ENCODE measurements at places on chromosomes 5 and 9.
A peak's percentile ranks its signal among the peaks of the same experiment; 100 is the strongest.

- no peak for DNase-seq
These were observed 95.0 kb downstream of the ATG10 start for GRCh38 chr5:82066791-82067190.

- DNase-seq, result peak; percentile 61
These were observed 185.8 kb downstream of the CD180 start for GRCh38 chr5:67010684-67011409.

DNA sequence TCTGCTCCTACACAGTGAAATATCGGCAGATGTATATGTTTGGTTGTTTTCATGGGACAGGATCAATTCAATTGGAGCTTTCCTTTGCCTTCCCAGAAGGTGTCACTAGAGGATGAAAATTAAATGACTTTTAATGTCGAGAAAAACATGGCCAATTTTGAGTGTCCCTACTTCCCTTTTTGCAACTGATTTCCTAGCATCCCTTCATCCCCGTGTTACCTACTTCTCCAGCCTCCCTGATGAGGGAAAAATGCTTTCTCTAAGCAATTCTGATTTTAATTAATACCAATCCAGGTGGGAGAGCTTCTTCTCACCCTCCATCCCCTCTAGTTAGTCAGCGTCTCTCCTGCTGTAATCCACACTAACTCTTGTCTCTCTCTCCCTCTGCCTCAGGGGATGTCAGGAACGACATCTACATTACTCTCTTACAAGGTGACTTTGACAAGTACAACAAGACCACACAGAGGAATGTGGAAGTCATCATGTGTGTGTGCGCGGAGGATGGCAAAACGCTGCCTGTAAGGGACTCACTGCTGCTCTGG lies 64.9 kb downstream of the DOCK2 start:
- no peak for DNase-seq

- no peak for DNase-seq
These were observed 151.1 kb upstream of the APC start for GRCh38 chr5:112586596-112587062.

GRCh38 chr9:124020520-124021384 lies 9.2 kb downstream of the LHX2 start:
- no peak for DNase-seq

GRCh38 chr5:123937230-123937629 lies 425.3 kb downstream of the CSNK1G3 start:
- DNase-seq, result no peak

GRCh38 chr5:41067714-41068568 lies 3.2 kb downstream of the MROH2B start:
- DNase-seq, result no peak

DNA sequence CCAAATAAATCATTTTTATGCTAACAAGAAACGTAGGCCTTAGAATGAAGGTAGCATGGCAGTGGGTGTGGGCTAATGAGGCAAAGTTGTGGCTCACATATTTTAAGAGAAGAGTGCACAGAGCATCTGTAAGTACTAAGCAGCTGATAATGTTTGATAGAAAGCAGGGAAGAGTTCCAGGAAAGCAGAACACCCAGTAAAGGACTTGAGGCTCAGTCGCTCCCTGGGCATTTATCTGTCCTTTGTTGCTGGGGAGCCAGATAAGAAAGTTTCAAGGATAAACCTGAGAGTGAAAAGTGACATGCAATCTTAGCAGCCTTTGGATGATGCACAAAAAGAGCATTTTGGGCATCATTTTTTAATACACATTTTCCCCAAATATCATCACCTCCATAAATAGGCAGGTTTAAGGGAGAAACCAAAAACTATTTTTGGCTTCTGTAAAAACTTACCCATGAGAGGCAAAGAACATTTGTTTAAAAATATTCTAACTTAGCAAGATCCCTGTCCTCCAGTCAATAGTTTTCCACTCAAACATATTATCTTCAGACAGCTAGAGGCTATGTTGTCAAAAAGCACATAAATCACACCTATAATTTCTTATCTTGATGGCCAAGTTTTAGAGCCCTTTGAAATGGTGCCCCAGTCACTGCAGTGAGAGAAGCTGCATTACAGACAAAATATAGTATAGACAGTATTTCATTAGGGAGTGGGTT lies 3.4 kb downstream of the FREM1 start:
- DNase-seq, result no peak

- no peak for DNase-seq
These were observed 57.0 kb downstream of the TTC39B start for GRCh38 chr9:15249981-15250380.

DNA sequence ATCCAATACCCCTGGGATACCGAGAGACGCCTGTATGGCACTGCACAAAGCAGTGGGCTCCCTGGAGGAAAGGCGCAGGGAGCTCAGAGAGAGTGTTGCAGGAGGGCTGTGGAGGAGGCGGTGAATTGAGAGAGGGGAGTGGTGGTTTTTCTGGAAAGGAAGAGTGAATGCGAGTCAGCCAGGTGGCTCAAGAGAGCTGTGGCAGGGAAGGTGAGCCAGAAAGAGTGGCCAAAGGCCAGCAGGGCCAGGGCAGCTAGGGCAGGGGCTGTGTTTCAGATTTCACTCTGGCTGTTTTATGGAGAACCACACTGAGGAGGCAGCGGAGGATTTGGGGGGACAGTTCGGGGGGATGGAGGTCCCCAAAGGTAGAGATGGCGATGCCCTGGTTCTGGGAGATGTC lies 13.0 kb upstream of the DAB2IP start:
- no peak for DNase-seq
